RCC 7860 (cell line): ENCODE measurements at places on chromosomes 7 and 10.

DNA sequence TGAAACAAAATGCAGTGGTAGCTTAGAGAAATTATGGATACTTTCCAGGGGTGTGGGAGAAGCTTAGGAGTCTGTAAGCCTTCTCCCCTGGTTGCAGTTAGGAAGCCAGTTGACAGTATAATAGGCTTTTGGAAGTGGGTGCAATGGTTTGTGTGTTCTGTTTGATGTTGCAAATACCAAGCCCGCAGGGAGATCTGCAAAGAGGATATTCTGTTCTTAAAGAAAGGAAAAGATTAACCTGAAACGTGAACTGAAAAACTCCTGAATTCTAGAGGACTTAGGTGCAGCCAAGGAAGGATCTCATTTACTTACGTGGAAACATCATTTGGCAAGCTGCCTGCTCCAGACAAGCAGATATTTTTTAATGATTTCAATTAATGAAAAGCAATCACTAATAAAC lies 496.6 kb downstream of the AUTS2 start:
- no peak for DNase-seq

GRCh38 chr10:99370993-99371392 lies 41.8 kb downstream of the CNNM1 start:
- DNase-seq, result no peak

DNA sequence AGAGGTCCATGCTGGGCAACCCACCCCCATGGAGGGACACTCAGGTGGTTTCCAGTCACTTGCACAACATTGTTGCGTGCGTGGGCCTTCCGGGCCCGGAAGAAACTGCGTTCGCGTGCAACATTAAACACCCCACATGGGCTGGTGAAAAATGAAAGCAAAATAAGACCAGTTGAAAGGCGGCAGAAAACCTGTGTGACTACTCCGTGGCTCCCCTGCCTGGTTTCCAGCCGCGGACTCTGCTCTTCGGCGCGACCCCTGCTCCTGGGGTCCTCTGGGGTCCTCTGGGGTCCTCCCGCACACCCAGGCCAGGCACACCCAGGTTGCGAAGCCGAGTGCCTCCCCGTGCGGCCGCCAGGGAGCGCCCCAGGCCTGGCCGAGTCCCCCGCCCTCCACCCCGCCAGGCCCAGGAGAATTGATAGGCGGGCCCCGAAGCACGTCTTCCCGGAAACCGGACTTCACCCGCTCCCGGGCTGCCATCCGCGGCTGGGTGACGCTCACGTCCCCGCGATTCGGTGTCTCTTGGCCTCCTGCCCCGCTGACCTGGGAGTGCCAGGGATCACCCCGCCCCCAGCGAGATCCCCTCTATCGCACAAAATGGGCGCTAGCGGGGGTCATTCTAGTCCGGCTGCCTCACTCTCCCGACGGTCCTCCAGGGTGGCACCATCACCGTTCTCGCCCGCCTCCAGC lies 1.9 kb upstream of the SH2D4B start:
- DNase-seq, result no peak

DNA sequence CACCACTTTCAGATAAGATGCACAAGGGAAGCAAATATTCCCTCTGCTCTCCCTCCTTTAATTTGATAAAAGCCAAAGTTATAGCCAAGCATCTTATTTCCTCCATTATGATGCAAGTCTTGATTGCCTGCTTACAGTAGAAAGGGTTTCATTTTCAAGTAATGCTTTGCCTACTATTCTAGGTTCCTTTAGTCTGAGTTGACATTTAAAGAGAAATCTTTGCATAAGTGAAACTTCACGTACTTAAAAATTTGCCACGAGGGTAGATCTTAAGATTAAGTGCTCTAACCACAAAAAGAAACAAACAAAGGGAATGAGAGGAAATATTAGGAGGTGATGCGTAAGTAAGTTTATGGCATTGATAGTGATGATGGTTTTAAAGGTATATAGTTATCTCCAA lies 78.1 kb upstream of the VWDE start:
- DNase-seq, result no peak

DNA sequence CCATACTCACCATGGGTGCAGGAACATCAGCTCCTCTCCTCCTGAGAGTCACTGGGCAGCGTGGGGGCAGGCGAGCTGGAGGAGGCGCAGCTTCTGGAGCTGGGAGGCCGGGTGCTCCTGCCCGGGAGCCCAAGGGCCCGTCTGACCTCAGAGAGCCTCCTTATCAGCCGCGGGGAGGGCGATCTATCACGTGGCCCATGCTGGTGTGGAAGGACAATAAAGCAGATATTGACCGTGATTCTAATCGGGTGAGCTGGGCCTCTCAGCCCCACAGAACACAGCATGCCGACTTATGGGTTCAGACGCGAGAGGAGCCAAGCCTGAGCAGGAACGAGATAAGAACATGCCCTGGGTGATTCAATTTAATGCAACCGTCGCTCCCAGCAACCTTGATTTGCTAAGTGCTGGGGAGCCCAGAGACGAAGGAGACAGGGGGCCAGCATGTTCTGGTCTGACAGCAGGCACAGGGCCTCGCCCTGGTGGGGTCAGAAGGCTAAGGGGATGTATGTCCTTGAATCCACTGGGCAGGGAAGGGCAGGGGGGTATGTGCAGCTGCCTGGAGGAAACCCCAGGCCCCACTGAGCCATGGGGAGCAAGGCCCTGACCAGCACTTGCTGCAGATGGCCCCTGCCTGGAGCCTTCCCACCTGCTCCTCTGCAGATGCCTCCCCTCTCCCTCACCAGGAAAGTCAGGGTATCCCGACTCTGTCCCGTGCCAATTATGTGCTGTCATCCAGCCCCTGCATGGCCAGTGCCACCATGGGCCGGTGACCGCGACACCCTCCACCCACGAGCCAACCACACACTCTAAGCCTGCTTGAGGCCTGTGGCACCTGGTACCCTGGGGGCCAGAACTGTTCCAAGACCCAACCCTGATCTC lies 95.3 kb upstream of the RET start:
- no peak for DNase-seq

DNA sequence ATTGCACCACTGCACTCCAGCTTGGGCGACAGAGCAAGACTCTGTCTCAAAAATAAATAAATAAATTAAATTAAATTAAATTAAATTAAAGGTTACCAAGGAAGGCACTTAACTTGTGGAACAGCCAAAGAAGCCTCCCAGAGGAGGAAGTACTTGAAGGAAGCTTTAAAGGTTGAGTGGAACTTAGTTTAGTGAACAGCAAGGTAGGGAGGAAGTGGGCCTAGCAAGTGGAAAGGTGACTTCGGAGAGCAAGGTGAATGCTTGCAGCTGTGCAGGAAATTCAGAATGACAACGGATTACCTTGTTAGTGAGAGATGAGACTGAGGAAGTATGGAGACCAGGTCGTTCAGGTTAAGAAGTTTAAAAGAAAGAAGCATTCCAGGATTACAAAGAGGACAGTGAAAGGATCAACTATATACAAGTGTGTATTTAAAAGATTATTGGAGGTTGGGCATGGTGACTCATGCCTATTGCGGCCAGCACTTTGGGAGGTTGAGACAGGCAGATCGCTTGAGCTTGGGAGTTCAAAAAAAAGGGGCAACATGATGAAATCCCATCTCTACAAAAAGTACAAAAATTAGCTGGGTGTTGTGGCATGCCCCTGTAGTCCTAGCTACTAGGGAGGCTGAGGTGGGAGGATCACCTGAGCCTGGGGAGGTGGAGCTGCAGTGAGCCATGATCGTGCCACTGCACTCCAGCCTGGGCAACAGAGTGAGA lies 12.8 kb upstream of the RPEL1 start:
- DNase-seq, result peak; percentile 44

- peak; percentile 41 for DNase-seq
Observed at GRCh38 chr7:106598663-106599342, 62.2 kb downstream of the CCDC71L start.

DNA sequence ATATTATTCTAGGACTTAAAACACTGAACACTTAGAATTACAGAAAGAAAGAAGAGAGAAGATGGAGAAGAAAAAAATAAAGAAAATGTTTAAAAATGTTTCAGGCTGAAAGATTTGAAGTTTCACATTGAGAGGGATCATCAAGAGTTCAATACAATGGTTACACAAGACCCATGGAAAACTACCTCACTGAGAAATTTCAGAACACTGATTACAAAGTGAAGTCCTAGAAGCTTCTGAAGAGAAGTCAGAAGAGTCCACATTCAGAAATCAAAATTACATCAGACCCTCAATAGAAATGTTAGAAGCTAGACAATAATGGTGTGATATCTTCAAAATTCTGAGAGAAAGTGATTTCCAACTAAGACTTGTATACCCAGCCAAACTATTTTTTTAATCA lies 196.1 kb downstream of the MACC1 start:
- no peak for DNase-seq

GRCh38 chr10:4329225-4329624 lies 496.8 kb upstream of the AKR1E2 start:
- no peak for DNase-seq

DNA sequence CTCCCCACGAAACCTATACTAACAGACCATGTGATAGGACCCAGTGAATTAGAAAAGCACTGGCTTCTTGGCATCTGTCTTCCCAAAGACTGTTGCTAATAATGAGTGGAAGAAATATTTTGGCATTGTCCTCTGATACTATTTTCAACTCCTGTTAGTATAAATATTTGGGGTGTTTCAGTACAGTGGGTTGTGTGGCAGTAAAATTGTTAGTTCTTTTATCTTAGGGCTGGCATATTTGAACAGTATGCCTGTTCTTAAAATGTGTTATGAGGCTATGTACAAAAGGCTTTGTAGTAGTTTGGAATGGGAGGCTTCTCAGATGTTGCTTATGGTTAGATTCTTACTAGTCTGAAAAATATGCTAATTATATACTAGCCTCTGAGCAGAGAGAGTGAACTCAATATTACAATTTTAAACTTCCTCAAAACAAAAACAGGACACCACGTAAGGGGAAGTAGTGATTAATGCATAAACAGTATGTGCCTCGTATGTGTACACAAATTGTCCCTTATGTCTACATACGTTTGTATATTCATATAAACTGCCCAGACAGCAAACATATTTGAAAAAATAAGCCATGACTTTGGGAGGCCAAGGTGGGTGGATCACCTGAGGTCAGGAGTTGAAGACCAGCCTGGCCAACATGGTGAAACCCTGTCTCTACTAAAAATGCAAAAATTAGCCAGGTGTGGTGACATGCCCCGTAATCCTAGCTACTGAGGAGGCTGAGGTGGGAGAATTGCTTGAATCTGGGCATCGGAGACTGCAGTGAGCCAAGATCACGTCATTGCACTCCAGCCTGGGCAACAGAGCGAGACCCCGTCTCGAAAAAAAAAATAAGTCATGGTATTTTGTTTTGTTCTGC lies 115.4 kb downstream of the ARID5B start:
- no peak for DNase-seq

DNA sequence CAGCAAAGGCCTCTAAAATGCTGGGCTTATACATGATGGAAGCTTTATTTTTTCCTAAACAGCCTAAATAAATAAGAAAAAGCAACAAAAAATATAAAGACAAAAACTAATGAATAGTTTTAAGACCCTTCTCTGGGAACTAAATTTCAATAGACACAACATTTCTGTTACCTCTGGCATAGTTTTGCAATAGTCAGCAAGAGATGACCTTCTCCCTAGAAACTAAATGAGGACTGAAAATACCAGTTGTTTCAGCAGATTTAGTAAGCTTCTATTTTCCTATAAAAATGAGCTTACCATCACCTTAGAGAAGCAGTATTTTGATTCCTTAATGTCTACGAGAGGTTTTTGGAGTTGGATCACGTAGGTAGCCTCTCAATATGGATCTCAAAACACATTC lies 471.4 kb upstream of the NRP1 start:
- no peak for DNase-seq

- no peak for DNase-seq
Observed at GRCh38 chr7:44846816-44847508, 925 bp downstream of the H2AZ2 start.

DNA sequence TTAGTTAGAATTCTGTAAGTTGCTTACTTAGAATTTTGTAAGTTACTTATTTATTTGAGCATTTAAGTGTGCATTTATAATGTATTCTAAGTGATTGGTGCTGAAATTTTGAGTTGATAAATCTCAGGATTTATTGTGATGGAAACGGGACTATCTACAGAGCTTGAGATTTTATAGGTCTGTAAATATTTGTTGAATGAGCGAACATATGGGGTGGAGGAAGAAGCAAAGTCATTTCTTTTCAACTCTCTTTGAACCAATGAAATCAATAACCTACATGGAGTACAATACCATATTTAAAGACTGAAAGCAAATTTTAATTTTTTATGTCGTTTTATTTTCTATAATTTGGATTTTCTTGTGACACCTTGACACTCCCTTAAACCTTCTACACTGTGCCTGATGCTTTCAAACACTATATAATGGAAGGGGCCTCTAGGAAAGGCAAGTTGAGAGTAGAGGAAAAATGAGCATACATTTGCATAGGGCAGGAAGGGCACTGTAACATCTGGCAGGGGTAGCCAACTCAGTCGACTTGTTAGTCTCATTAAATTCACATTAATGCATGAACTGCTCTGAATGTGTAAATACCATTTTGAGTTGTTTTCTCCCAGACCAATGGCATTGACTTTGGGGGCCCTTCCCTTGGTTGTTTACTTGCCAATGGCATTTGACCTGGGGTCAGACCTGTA lies 204.2 kb downstream of the DYNC1I1 start:
- DNase-seq, result no peak

GRCh38 chr7:96740130-96740529 lies 30.5 kb upstream of the SEM1 start:
- no peak for DNase-seq

DNA sequence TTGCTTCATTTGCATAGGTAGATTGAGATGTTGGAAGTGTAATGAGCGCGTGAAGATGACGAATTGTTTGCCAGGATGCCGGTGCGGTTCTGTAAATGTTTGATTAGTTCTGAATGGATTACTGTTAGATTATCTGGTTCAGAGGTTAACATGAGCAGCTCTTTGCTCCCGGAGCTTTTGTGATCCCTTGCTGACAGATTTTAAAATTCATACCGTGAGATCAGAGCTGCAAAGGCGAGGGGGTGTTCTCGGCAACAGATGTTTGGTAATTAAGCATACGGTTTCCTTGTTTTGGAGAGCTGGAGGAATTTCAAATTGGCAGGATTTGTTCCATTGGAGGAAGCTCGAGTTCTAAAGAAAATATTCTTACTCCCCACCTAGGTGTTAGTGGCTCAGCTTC lies 237.8 kb upstream of the GPR26 start:
- DNase-seq, result no peak

GRCh38 chr7:45923290-45923689 lies 2.2 kb upstream of the IGFBP3 start:
- peak; percentile 72 for DNase-seq

- DNase-seq, result no peak
Observed at GRCh38 chr7:86747698-86748097, 104.0 kb downstream of the GRM3 start.
